AG04450 (cell line): ENCODE measurements at places on chromosomes 12 and 14.

DNA sequence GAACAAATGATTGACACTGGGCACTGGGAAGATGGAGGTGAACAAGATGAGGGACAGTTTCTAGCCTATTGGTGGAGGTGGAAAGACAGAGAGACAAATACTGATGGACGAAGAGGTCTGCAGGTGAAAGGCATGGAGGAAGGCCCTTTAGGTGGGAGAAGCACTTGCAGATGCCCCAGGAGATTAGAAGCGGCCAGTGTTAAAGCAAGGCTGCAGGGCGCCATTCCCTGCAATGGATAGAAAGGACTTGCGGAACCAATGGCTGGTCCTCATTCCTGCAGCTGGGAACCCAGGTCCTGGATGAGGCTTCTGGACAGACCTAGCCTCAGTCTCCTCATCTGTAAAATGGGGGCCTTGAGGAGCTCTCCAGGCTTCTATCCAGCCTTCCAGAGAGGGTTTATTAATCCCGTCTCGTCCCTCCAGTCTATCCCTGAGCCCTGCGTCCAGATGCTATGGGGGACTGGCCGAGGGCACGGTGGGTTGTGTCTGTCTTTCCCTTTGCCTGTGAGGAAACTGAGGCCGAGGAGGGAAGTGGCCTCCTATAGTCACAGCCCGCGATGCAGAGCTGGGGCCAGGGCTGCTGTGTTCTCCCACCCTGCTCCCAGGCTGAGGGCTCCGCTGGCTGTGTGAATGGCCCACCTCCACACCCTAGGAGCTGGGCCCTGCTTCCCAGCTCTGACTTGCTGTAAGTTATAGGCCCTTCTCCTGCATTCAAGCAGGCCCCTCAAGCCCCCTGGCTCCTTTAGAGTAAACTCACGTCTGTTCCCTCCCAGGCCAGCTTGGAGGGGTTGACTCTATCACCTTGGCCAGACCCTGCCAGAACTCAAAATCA, 33.0 kb downstream of the CYP46A1 start:
- no peak for DNase-seq

DNA sequence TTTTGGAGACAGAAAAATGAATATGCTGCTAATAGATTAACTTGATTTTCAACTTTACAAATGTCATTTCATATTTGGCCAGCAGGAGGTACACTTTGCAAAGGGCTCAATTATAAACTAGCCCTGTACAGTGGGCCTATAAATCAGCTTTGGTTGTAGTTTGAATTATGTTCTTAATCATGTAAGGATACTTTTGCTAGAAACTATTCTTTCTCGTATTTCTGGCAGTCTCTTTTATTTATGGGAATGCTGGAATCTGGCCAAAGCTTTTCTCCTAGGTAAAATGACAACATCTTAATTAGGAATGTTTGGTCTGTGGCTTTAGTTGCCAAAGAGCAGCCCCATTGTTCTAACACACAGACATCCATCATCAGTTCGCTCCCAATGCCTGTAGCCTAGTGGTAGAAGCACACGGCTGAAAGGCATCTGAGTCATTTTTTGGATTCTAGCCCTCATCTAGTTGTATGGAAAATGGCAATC, 1322.3 kb upstream of the SEL1L start:
- DNase-seq = no peak

GRCh38 chr12:59619461-59620240, 23.8 kb downstream of the SLC16A7 start:
- no peak for DNase-seq

DNA sequence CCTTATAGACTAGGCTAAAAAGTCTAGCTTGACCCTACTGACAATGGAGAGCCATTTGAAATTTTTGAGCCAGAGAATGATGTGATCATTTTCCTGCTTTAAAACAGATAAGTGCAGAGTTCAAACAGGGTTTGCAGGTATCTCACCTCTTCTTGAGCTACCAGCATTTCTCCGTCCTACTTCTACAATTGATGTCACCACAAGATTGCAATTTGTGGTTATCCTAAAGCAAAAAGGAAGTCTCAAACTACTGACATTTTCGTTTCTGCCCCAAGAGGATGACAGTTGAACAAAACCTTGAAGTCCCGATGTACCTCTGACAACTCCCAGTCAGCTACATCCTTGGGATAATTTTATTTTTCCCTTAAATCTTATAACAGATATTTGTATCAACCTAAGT, 86.7 kb downstream of the PTGER2 start:
- DNase-seq = no peak

- DNase-seq = no peak
Observed at GRCh38 chr12:4331842-4332241, 10.8 kb downstream of the TIGAR start.

- DNase-seq = no peak
Observed at GRCh38 chr12:68240079-68240478, 13.3 kb downstream of the IL22 start.

DNA sequence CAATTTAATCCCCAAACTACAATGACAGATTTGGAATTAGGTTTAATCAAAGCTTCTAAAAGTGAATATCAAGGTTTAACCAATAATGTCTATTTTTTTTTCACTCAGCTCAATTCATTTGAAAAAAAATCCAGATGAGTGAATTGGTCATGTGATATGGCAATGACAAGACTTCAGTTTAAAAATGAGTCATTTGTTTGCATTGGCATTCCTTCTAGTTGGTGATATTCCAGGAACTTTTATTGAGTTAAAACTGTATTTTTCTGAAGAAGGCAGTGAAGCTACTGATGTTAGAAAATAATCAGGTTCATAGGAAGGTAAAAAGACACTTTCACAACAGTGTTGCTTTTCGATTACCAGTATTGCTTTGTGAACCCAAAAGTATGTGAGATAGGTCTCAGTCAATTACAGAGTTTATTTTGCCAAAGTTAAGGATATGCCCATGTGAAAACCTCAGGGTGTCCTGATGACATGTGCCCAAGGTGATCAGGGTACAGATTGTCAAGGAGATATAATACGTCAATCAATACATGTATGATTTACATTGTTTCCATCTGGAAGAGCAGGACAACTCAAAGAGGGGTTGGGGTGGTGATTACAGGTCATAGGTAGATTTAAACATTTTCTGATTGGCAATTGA, 1214.9 kb downstream of the GALC start:
- peak; percentile 37 for DNase-seq

DNA sequence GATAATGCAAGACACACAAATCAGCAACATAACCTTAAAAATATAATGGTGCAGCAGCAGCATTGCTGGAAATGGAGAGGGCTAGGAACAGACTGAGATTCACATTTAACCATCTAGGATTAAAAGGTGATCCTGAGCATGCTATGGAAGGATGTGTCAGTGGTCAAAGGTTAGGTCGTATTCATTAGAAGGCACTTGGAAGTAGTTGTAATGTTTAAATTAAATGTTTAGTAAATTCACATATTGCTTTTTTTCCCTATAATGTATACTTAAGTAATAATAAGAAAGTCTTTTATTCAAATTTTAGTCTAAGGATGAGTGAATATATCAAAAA, 368.6 kb upstream of the PDE3A start:
- no peak for DNase-seq

DNA sequence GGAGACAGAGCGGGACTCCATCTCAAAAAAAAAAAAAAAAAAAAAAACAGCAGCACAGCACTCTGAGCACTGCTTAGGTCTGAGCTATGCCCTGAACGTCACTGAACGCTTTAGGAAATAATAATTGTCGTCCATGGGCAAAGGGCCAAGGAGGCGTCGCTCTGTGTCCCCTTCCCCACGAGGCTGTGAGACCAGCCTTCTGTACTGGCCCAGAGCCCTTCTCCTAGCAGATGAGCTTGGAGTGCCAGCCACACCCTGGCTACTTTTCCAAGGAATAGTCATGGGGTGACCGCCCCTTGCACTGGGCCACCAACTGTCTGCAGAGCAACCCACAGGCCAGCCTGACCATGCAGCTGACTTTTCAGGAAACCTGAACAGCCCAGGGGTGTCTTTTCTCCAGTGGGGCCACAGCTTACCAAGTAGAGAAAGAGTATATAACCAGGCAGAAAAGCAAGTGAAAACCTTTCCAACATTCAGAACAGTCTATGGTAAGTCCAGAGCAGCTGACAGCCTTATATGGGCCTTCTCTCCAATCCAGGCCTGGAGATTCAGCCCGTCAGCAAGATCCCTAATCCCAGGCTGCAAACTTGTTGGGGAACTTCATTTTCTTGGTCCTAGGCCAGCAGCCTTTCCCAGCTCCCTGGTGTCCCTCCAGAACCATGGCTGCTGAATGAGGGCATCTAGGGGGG, 28.5 kb downstream of the CD9 start:
- DNase-seq = no peak

GRCh38 chr12:47615711-47616110, 90.1 kb downstream of the RPAP3 start:
- DNase-seq = no peak

DNA sequence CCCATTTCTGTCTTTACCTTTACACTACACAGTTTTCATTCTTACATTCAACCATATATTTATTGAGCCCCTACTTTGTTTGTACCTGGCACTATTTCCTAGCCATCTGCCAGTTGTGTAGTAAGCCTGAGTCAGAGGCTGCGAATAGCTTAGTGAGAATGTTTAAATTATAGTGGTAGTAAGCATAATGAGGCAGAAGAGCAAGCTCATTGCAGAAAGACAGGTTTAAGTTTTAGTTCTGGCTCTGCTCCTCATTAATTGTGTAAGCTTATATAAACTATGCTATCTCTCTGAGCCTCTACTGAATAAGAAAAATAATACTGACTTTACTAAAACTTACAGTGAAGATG, 123.5 kb downstream of the NAV3 start:
- DNase-seq = peak; percentile 30

DNA sequence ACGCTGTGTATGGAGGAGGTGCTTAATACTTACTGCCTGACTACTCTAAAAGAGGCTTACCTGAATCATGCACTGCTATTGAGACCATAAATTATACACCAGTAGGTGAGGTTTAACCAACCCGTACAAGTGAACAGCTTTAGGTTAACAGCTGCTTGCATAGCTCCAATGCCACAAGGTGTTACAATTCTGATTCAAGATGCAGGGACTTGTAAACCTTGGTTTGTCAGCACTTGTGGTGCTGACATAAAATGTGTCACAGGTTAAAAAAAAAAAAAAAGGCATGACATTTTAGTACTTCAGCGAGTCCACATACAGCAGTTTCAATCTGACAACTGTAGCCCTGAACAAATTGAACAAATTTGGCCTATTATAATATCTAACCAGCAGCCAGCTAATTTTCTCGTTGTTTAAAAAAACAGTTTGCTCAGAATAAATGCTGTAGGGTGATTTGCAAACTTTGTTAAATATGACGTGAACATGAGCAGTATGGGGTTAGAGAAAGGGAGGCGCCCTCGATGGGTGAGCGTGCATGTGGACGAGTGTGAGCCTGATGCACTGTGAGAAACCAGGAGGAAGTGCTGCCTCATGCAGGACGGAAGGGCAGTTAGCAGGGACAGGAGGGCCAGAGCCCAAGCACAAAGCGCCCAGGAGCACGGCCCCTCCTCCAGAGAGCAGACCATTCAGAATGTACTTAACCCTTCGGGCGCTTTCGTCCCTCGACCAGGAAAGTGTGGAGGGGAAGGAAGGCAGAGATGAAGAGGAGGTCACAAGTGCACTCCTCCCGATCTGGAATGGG, 44.7 kb downstream of the TCHP start:
- DNase-seq = no peak

DNA sequence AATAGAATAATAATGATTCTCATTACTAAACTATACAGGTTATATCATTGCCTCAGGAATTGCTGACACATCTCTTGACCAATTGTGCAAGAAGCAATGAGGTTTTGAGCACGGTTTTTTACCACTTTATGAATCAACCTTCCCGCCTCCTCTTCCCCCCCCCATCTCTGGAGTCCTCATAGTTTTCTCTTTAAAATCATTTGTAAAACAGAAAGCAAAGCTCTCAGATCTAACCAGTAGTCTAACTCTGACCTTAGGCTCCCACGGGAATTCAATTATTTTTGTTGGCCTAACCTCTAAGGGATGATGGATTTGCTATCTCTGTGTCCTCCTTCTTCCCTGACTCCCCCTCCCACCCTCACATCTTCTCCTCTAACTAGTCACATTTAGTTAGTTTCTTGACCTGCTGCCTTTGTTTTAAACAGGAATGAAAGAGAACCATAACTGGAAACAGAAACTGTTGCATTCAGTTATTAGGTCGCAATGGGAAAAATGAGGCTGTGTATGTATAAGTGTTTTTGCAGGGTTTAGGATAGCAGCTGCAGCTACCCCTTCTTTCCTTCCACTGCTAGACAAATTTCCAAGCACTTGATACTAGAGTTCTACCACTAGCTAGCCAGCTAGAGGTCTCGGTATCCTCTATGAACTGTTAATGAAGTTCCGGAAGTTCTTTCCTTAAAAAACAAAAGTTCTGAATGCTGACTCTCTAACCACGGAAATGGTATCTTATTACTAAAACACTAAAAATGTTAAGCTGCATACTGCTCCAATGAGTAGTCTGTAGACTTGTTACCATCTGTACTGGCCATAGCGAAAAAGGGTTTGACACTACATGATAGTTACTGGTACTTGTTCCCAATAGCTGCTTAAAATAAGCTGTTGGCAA, 65.4 kb downstream of the TAOK3 start:
- peak; percentile 80 for DNase-seq

- no peak for DNase-seq
Observed at GRCh38 chr12:122960193-122960569, 6.1 kb downstream of the ABCB9 start.

GRCh38 chr12:132908145-132909029, 21.0 kb upstream of the CHFR start:
- DNase-seq = peak; percentile 89

- DNase-seq = peak; percentile 55
Observed at GRCh38 chr14:56422703-56423213, 156.8 kb upstream of the TMEM260 start.

DNA sequence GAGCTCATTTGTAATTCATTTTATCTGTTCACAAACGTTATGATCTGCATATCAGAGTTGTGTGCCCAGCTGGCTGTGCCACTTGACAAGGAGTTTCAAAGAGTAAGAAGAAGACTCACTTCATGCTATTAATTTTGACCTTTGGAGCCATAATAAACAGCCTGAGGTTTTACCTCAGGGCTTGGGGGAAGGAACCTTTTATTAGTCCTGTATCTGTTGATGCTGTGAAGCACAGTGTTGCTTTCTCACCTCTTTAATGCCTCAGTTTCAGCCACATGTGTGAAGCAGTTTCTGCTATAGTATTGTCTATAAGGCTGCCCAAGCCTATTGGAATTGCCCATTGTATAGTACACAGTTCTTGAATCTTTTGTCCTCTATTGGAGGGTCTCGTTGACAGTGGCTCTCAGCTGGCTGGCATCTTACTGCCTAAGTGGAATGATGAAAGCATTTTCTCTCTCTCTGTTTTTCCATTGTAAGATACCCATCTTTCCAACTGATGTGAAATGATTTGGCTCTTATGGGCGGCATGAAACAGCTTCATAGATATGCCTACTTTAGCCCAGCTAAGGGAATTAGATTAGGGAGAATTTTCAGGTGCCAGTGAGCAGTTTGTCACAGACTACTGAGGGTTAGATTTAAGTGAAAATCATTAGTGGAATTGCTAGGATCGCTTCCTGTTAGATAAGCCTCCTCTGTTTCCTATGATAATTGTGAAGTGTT, 34.7 kb downstream of the GPATCH2L start:
- DNase-seq = no peak

GRCh38 chr14:33556382-33557121, 394.3 kb downstream of the EGLN3 start:
- no peak for DNase-seq

GRCh38 chr14:99181804-99182520, 90.0 kb downstream of the BCL11B start:
- DNase-seq = no peak
